Stimulated activated CD8-positive, alpha-beta memory T cell treated with anti-CD3 and anti-CD28 coated beads, Interleukin-7, amount 100 ng/mL, for 24 hours (primary cell): ENCODE measurements at places on chromosomes 12 and 14.

GRCh38 chr14:82029038-82029437 lies 495.4 kb upstream of the SEL1L start:
- no peak for DNase-seq

GRCh38 chr12:5599378-5599777 lies 167.5 kb downstream of the NTF3 start:
- no peak for DNase-seq

GRCh38 chr12:110741341-110742095 lies 1.2 kb downstream of the PPP1CC start:
- DNase-seq, result no peak

- DNase-seq, result no peak
Observed at GRCh38 chr14:50697659-50698290, 29.7 kb upstream of the SAV1 start.

DNA sequence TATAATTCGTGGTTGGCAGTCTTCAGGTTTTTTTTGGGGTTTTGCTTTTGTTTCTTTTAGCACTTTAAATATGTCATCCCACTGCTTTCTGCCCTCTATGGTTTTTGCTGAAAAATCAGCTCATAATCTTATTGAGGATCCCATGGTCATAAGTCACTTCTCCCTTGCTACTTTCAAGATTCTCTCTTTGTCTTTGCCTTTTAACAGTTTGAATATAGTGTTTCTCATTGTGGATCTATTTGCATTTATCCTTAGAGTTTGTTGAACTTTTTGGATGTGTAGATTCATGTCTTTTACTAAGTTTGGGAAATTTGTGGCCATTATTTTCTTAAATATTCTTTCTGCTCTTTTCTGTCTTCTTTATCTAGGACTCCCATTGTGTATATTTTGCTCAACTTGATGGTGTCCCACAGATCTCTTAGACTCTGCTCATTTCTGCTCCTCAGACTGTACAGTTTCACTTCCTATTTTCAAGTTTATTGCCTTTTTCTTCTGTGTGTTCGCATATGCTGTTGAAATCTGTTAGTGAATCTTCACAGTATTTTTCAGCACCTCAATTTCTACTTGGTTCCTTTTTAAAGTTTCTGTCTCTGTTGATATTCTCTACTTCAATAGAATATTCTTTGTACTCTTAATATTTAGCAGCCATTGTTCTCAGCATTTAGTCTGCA lies 70.8 kb downstream of the WNK1 start:
- no peak for DNase-seq

GRCh38 chr14:76901171-76902055 lies 75.2 kb downstream of the LRRC74A start:
- DNase-seq, result no peak
